ENCODE measurements at places on chromosomes 2 and 18.
A peak's percentile ranks its signal among the peaks of the same experiment; 100 is the strongest.

- no peak for DNase-seq
Observed at GRCh38 chr2:28463893-28464292, 32.0 kb upstream of the PLB1 start.

DNA sequence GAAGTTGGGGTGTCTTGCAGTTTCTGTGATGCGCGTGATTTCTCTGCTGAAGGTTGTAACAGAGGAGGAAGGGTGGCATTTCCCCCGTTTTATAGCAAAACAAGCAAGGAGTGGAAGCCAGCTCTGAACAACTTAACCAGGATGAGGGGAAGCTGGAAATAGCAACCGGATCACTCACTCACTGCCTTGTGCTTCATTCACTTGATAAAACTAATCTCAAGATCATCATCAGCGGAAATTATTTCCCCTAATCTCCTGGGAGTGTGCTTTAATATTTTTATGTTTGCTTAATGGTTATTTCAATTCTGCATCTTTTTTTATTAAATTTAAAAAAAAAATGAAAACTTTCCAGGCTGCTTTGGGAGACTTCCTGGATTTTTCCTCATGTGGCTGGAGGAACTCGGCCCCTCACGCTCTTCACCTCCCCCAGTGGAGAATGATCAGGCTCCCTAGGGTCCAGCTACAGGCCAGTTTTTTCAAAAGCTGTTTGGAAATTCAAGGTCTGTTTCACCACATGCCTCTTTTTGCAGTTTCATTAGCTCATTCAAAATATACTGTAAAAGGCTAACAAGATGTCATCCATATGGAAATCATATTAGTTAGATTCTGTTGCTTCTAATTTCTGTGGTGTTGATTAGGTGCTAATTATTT, 31.7 kb downstream of the CABLES1 start:
- DNase-seq: no peak

GRCh38 chr2:190469771-190470170, 61.6 kb downstream of the MFSD6 start:
- DNase-seq: peak; percentile 82

DNA sequence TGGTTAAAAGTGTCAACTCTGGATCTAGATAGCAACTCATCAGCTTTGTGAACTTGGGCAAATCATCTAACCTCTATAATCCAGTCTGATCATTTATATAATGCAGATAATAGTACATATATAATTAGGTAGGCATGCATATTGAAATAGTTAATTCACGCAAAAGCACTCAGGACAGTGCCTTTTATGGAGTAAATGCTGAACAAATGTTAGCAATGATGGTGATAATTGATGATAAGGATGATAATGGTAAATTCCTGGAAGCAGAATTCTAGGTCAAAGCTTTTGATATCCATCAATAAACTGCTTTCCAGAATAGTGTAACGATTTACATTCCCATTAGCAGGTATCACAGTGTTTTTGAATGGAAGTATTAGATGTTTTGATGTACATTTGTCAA, 59.7 kb upstream of the CYP26B1 start:
- DNase-seq: no peak

DNA sequence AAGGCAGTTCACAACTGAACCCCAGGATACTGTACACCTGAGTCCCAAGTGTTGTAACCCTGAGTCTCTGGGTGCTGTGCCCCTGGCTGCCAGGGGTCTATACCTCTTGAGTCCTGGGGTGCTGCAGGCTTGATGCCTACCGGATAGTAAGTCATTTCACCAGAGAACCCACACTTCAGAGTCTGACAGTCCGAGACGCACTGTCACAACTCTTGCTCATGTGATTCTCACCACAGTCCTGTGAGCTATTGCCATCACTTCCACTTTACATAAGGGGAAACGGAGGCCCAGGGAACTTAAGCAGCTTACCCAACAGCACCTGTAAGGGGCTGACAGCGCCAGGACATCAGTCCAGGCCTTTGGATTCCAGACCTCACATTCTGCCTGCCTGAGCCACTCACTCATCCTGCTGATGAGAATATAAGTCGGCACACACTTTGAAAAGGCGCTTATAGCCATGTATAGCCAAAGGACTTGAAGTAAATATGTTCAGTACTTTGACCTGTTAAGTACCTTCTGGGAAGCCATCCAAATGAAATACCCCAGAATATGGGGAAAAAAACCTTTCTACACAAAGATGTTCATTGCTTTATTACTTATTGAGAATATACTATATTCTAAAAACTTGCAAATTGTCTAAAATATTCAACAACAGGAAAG, 180.7 kb upstream of the ID2 start:
- no peak for DNase-seq

DNA sequence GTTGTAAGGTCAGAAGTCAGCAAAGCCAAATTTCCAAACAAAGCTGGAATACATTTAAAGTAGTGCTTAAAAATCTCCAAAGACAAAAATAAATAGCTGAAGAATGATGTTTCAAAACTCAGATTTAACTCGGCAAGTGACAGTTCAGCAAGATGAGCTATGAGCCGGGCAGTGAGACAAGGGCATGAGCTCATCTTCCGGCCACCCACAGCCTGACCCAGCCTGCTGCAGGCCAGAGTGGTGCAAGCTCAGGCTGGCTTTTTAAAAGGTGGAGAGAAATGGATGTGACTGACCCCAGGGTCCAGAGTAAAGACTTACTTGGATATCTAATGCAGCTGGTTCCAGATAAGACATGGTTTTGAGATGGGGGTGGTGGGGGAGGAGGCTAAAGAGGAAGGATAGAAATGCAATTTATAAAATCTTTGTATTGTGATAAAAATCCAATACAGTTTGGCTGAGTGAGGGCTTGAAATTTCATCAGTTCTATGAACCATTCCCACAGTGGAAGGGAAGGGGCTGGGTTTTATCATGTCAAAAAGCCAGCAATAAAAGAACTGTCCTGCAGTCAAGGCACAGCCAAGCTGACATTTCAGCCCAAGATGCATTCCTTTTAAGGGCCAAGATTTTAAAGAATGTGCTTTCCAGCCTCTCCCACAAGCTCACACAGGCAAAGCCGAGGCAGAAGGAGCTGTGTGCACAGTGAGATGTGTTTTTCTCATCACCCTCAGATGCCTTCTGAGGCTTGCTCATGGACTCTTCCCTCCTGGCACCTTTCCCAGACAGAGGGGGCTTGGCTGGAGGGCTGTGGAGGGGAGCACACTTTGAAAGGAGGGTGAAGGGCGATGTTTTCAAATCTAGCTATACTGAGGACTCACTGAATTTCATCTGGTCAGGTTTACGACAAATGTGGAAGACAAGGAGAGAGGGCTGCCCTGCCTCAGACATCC, 97.9 kb upstream of the KLHL29 start:
- DNase-seq: no peak

DNA sequence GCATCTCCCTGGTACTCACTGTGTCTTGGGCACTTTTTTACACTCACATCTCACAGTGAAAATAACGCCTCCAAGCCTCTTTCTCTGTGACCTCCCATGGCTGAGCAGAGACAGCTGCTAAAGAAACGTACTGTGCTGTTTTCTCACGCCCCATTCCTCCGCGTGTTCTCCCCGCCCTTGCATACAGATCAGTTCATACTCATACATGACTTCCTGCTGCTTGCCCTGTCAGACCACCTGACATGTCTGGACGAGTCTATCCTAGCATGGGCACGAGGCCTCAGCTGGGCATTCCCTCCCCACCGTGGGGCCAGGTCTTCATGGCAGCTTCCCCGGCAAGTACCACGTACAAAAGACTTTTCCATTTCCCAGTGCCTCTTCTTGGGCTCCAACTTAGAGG, 21.2 kb upstream of the IL1A start:
- peak; percentile 89 for DNase-seq

DNA sequence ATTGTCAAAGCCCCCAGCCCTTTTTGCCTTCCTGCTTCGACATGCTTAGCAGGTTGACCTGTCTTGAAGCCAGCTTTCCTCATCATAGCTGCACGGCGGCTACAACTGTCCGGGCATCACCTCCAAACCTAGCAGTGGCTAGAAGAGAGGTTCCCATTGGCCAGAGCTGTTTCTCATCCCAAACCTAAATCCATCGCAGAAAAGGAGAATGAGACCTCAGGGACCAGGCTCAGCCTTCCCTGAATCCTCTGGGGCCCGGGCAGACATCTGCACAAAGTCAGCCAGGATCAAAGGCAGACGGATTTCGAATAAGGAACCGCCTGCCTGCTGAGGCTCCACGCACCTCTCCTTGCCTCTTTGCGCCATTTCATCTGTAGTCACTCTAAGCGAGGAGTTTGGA, 101.7 kb upstream of the SLC66A3 start:
- DNase-seq: no peak

DNA sequence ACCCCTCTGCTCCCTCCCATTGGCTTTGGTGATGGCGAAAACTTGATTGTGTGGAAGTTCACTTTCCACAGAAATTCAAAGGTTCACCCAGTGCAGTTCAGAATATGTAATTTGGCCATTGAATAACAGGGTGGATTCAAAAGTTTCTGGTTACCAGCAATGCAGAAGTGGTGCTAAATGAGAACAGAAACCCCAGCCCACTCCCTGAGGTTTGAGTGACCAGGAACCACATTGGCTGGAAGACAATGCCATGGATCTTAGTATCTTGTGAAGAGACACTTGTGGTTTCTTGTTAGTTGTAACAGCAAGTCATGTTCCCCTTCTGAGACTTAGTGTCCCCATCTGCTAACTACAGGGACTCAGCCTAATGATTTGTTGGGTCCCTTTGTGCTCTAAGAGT, 49.8 kb downstream of the QPCT start:
- DNase-seq: no peak

DNA sequence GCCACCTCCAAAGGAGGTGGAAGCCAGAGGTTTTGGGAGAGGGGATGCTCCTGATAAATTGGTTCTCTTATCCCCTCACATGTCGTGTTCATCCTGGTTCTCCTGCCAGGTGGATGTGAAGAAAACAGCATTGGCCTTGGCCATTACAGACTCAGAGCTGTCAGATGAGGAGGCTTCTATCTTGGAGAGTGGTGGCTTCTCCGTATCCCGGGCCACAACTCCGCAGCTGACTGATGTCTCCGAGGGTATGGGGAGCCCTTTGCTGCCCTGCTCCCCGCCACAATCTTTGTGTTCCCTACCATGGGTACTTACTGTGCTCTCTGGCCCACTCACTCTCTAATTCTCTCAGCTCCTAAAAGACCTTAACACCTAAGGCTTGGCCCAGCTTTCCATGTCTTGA, 3.5 kb downstream of the RETREG2 start:
- no peak for DNase-seq

- DNase-seq: no peak
Observed at GRCh38 chr2:26945991-26946750, 24.3 kb upstream of the MAPRE3 start.

DNA sequence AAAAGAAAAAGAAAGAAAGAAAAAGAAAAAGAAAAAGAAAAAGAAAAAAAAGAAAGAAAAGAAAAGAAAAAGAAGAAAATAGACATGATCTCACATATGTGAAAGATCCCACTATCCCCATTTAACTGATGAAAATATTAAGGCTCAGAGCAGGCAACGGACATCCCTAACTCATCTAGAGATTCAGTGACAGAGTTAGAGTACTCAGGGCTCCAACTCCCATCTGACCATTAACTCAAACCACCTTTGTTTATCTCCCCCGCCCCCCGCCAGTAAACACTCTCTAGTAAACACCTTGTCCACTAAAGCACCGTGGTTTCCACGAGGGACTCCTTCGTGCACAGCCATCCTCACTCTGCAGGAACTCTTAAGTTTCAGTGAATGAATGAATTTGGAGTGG, 142.9 kb downstream of the TGIF1 start:
- no peak for DNase-seq

DNA sequence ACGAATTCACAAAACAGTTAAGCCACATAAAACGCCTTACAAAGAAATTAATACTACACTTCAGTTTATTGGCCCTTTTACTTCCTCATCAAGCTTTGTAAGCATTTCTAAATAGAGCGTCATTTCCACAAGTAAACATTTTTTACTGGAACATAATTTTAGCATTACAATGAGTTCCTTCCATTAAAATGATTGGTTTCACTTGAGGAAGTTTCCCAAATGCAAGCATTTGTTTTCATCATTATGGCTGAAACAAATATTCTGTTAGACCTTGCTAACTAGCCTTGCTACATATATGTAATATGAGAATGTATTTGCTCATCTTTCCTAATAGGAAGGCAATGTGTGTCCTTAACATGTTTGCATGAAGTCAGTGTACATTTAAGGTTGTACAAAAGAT, 579.1 kb downstream of the IRS1 start:
- no peak for DNase-seq

- DNase-seq: peak; percentile 16
Observed at GRCh38 chr18:25298853-25299274, 53.1 kb downstream of the ZNF521 start.

DNA sequence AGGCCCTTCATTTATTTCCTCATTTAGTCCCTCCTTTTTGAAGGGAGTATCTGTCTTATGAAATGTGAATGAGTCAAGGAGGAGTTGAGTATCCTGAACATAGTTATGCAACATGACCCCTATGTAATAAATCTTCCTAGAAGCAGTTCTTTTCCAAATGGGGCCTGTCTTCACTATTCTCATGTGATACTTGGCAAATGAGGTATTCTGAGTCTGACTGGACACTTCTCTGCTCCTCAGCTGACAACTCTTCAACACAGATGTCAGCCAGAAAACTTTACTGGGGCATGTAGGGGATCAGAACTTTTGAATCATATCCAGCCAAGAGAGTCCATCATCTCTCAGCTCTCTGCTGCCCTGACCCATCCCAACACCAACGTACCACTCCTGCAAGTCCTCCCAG, 291.6 kb downstream of the ZNF385B start:
- peak; percentile 75 for DNase-seq

GRCh38 chr2:71486881-71487640, 33.7 kb downstream of the DYSF start:
- no peak for DNase-seq

DNA sequence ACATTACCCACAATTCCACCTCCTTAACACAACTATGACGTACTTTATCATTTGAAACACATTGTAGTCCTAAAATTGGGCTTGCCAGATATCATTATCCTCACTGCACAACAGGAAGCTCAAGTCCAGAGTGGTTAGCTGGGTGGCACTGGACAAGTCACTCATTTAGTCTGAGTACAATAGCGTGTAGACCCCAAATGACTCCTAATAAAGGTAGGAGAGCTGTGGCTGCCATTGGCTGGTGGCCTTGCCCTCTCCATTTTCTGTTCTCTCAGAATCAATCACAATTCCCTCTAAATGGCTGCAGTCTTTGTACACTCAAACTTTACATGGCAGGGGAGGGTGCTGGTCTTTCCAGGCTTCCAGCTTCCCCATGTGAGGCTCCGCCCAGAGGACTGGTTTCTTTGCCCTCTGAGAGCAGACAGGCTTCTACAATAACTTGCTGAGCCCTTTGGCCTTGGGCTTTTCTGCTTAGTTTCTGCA, 11.7 kb downstream of the PSTPIP2 start:
- DNase-seq: no peak

- DNase-seq: peak; percentile 97
Observed at GRCh38 chr2:177169810-177170514, 42.6 kb upstream of the HNRNPA3 start.

GRCh38 chr2:191625446-191625845, 52.5 kb upstream of the NABP1 start:
- no peak for DNase-seq

All from epithelial cell of prostate (primary cell).